Esophagus squamous epithelium (tissue), 5 donors: ENCODE measurements at places on chromosomes 11 and 22.

GRCh38 chr11:1968454-1969002, 21.4 kb downstream of the MRPL23 start:
- DNase-seq: no peak
- H3K4me1 ChIP-seq: no peaks in the 10 kb centered on the region
- H3K27ac ChIP-seq: no peak overlapping the region
- H3K36me3 ChIP-seq: no peaks in the 10 kb centered on the region
- H3K4me3 ChIP-seq: no peak overlapping the region
- no peaks in the 10 kb centered on the region for H3K27me3 ChIP-seq

GRCh38 chr11:29019960-29020683, 911.9 kb downstream of the METTL15 start:
- no peak overlapping the region for H3K4me3 ChIP-seq
- no peaks in the 10 kb centered on the region for H3K4me1 ChIP-seq
- H3K36me3 ChIP-seq: no peaks in the 10 kb centered on the region
- H3K27me3 ChIP-seq: no peaks in the 10 kb centered on the region

DNA sequence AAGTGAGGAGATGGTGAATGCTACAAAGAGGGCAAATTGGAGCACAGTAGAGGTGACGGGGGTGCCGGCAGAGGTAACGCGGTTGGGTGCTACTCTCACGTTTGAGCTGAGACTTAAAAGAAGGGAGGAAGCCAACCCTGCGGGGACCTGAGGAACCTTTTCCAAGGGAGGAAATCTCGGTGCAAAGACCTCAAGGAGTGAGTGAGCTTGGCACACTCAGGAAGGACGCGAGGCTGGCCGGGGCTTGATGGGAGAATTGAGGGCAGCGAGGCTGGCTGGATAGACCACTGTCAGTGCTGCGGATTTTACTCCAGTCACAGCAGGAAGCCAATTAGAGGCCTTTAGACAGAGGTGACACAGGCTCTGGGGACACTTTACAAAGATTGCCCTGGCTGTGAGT, 25.0 kb downstream of the TSKU start:
- no peak for DNase-seq
- H3K4me1 ChIP-seq: peaks cover 30% of the 10 kb centered on the region
- no peaks in the 10 kb centered on the region for H3K27me3 ChIP-seq
- H3K36me3 ChIP-seq: no peaks in the 10 kb centered on the region
- no peak overlapping the region for H3K27ac ChIP-seq

DNA sequence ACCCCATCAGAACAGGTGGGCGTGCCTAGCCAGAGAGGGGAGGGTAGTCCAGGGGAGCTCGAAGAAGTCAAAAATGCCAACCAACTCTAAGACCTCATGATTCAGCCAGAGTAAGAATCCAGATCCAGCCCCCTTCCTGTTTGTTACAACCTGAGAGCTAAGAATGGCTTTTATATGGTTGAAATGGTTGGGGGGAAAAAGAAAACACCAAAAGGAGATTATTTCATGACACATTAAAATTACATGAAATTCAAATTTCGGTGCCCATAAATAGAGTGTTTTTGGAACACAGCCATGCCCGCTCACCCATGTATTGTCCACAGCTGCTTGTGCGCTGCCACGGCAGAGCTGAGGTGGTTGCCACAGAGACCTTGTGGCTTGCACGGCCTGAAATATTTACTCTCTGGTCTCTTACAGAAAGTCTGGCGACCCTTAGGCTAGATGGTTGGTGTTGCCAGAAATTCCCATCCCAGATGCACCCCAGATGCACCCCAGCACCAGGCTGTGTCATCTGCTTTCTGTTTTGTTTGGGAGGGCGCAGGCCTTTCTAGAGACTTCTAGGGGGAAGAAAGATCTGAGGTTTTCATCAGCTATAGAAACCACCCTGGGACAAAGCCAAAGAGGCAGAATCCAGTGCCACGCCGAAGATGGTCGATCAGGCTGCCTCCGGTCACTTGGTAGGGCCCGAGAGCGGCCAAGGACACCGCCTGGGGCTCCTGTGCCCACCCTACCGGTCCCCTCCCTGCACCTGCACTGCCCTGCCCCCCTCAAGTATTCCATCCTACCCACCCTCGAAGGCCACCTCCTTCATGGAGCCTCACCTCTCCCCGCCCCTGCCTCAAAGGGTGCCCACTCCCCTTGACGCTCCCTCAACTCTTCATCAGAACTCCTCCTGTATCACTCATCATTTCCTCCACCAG, 80.2 kb downstream of the DSCAML1 start:
- peaks cover 62% of the 10 kb centered on the region for H3K27me3 ChIP-seq
- no peak overlapping the region for H3K27ac ChIP-seq
- no peak overlapping the region for H3K4me3 ChIP-seq
- no peak for DNase-seq
- no peaks in the 10 kb centered on the region for H3K36me3 ChIP-seq
- H3K4me1 ChIP-seq: no peaks in the 10 kb centered on the region

DNA sequence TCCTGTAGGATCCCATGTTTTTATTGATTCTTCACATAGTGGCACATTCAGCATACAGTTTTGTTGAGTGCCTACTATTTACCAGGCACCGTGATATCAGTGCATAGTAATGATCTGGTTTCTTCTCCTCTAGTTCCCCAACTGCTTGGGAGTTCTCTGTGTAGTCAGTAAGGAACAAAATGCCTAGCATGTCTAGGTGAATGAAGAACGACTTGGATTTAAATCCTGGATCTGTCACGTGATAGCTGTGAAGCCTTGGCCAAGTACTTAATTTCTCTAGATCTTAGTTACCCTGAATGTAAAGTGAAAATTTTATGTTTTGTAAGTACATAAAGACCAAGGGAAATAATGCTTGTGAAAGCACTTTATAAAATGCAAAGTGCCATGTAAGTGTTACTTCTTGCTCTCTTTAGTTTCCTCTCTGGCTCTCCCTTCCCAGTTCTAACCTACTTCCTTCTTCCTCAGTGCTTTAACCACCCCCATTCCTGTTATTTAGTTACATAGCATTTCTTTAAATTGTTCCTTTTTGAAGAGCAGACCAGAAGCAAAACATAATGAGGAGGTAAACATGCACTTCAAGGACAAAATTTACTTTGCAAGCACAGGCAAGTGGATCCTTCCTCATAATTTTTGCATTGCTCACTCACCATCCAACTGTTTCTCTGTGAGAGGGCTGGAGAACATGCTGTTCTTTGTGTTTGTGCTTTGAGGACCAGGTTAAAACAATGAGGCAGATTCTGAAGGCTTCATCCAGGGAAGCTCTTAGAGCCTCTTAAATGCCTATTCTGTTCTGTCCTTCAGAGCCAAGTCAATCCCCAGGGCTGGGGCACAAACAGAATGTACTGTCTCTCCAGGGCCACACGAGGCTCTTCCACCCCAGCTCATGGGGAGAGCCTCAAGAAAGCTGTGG, 353.9 kb upstream of the TENM4 start:
- H3K36me3 ChIP-seq: no peaks in the 10 kb centered on the region
- no peaks in the 10 kb centered on the region for H3K27me3 ChIP-seq
- H3K4me3 ChIP-seq: no peak overlapping the region
- H3K27ac ChIP-seq: no peak overlapping the region

- no peaks in the 10 kb centered on the region for H3K4me1 ChIP-seq
- no peak overlapping the region for H3K27ac ChIP-seq
- H3K36me3 ChIP-seq: no peaks in the 10 kb centered on the region
- H3K27me3 ChIP-seq: no peaks in the 10 kb centered on the region
- DNase-seq: no peak
Measured at GRCh38 chr11:79546351-79546750, 105.5 kb upstream of the TENM4 start.
